SK-MEL-5 (cell line): ENCODE measurements at places on chromosomes 2 and 18. TPM values are rescaled to one million over a fixed set of nuclear protein-coding genes. Genes with fewer than 3 reads are reported as not detected.

PSMA8 gene
- not detected in 2 replicates for total RNA-seq

EGR4 gene
- not detected in 2 replicates for total RNA-seq

SALL3 gene
- total RNA-seq: not detected in 2 replicates

RBBP8 gene
- total RNA-seq: 45.1 and 45.8 TPM in 2 replicates

SETBP1 gene
- 1.7 and 2.3 TPM in 2 replicates for total RNA-seq

ZNF385B gene
- total RNA-seq: not detected in 2 replicates

UGT1A7 gene
- total RNA-seq: not detected in 2 replicates

PLEKHM3 gene
- 3.2 and 4.4 TPM in 2 replicates for total RNA-seq

PJVK gene
- 0.34 and 0.56 TPM in 2 replicates for total RNA-seq

HDHD2 gene
- total RNA-seq: 14.0 and 14.3 TPM in 2 replicates

CRYGD gene
- total RNA-seq: not detected in 2 replicates

ADRA2B gene
- total RNA-seq: not detected in 2 replicates

ZDBF2 gene
- 13.1 and 14.0 TPM in 2 replicates for total RNA-seq

TOGARAM2 gene
- under 0.01 TPM in 1 of 2 replicates, not detected in the other for total RNA-seq

CHMP1B gene
- total RNA-seq: 163 and 180 TPM in 2 replicates

CDH2 gene
- total RNA-seq: 0.16 and 0.24 TPM in 2 replicates

TNFRSF11A gene
- total RNA-seq: 2.1 and 3.0 TPM in 2 replicates

RAPH1 gene
- 5.0 and 5.5 TPM in 2 replicates for total RNA-seq

IL1RL1 gene
- total RNA-seq: not detected in 2 replicates

FBXO36 gene
- total RNA-seq: 0.45 and 0.67 TPM in 2 replicates

REG1B gene
- total RNA-seq: not detected in 2 replicates

VWC2L gene
- not detected in 2 replicates for total RNA-seq

STAT4 gene
- total RNA-seq: not detected in 2 replicates

ANKAR gene
- total RNA-seq: 1.9 and 2.6 TPM in 2 replicates
